ENCODE measurements at places on chromosomes 5 and 9.

DNA sequence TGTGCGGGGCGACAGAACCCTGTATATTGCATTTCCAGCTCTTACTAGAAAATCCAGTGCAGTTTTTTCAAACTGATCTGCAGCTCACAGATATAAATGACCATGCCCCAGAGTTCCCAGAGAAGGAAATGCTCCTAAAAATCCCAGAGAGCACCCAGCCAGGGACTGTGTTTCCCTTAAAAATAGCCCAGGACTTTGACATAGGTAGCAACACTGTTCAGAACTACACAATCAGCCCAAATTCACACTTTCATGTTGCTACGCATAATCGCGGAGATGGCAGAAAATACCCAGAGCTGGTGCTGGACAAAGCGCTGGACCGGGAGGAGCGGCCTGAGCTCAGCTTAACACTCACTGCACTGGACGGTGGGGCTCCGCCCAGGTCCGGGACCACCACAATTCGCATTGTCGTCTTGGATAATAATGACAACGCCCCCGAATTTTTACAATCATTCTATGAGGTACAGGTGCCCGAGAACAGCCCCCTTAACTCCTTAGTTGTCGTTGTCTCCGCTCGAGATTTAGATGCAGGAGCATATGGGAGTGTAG lies 786 bp downstream of the PCDHB5 start:
- DNase-seq = no peak

DNA sequence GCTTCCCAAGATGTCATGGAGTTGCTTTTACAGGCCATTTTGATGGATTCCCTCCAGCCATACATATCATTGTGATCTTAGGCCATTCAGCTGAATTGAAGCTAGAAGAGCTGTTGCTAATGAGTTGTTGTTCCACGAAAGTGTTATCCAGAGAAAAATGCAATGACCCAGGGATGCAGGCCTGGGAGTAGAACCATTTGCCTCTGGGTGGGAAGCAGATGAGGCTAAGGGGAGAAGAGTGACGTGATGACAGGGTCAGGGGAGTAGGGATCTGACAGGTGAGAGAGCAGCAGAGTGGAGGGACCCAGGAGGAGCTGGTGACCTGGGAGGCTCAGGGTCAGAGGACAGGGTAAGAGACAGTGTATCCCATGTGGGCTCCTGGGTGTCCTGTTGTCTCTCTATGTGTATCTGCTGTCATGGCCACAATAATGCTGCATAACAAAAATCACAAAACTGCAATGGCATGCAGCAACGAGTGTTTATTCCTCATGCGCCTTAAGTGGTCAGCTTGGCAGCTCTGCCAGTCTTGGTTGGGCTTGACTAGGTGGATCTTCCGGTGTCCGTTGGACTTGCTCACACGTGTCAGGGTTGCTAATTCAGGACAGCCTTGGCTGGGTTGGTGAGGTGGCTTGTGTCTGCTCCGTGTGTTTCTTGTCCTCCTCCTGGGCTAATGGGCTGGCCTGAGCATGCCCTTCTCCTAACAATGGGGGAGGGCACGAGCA lies 90.6 kb downstream of the LIFR start:
- no peak for DNase-seq

DNA sequence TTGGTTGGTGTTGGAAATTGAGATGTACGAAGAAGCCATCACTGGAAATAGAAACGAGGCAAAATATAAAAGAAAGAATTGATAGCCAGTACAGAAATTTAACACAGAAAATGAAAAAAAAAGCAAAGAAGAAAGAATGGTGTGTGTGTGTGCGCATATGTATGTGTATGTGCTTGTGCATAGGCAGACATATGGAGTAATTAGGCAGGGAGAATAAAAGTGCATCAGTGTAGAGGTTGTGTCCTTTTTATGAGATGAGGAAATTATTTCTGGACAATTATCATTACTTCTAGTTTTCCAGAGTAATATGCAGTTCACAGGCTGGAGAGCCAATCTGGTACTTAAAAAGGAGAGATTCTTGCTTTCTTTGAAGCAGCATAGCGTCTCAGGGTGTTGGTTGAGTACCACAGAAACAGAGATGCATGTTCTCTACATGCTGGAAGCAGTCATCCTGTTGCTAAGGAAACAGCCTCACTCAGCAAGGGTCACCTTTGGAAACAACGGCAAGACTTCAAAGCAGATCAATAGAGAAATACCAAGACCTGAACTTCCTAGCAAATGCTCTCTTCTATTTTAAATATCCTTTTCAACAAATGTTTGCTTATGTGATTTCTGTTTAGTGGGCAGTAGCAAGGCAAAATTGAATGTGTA lies 172.7 kb downstream of the TAF11L14 start:
- DNase-seq = no peak

DNA sequence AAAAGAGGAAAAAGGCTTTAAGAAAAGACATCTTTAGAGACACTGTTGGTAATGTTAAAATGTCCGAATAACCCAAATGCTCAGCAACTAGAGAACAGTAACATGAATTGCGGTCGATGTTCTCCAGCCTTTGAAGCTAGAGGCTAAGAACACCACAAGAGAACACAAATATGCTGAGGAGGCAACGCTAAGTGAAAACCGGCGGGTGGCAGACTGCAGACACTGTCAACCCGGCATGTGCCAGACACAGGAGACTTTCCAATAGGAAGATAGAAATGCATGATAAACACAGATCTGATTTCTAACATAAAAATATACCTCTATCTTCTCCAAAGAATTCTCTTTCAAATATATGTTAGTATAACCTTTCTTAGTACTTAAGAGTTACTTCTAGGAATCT lies 18.4 kb upstream of the DDX41 start:
- no peak for DNase-seq

- DNase-seq = no peak
Measured at GRCh38 chr5:102762562-102763227, 7.6 kb downstream of the PAM start.

GRCh38 chr5:133228316-133228715 lies 176.5 kb downstream of the HSPA4 start:
- no peak for DNase-seq

DNA sequence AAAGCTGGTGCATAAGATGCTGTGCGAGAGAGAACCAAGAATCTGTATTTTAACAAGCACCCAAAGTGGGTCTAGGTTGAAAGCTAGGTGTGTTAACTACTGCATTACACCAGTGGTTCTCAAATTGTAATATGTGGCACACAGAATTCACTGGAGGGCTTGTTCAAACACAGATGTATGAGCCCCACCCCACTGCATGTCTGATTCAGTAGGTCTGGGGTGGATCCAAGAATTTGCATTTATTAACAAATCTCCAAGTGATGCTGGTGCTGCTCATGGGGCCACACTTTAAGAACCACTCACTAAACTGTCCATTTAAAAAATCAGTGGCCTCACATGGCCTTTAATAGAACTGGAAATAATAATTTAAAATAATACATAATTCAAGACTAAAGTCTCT lies 40.4 kb downstream of the LPAR1 start:
- DNase-seq = no peak

- DNase-seq = no peak
Measured at GRCh38 chr9:96604004-96604319, 15.7 kb downstream of the CDC14B start.

GRCh38 chr5:143664623-143665022 lies 147.3 kb upstream of the HMHB1 start:
- no peak for DNase-seq

- DNase-seq = no peak
Measured at GRCh38 chr5:2817031-2817603, 65.6 kb upstream of the IRX2 start.

GRCh38 chr9:131892902-131893500 lies 153.1 kb upstream of the RAPGEF1 start:
- DNase-seq = no peak

DNA sequence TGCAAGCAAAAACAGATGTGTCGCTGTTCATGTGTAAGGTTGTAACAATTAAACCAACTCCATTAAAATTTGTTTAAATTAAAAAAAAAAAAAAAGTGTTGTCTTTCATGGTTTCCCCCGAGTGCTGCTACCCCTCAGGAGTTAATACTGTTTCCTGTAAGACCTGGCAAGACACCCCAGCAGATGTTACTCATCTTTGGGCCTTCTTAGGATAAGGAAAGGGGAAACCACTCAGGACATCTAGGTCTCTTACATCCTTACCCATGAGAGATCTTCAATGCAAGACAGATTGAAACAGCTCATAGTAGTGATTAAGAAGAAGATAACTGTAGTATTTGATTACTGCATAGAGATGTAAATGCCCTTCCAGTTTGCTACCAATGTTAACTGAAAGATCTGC lies 33.5 kb upstream of the F2R start:
- DNase-seq = no peak

DNA sequence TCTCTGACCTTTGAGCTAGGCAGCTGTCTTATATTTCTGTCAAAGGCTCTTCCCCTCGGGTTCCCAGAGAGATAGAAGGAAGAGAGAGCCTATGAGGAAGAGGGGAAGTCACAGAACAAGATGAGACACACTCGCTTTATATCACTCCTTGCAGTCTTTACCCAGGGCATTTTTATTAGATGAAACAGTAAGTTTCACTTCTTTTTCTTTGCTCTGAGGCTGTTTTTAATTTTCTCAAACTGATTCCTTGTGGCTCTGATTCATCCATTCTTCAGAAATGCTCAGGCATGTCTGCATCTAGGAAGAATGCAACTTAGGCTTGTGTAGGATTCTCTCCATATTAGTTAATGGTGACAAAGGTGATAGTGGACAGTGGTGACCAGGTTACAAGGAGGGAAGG lies 132.9 kb upstream of the CHD1 start:
- DNase-seq = no peak

DNA sequence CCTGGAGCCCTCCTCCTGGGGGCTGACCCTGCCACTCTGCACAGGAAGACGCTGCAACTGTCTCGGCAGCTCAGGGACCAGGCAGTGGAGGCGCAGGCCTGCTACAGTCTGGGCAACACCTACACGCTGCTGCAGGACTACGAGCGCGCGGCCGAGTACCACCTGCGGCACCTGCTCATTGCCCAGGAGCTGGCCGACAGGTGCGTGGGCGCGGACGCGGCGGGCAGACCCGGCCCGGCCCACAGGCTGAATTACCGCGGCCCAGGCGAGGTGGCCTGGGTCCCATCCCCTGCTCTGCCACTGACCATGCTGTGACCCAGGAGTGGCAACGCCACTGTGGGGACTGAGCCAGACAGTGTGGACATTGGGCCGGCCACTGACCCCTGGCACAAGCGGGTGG lies 11.2 kb downstream of the GPSM1 start:
- DNase-seq = no peak

DNA sequence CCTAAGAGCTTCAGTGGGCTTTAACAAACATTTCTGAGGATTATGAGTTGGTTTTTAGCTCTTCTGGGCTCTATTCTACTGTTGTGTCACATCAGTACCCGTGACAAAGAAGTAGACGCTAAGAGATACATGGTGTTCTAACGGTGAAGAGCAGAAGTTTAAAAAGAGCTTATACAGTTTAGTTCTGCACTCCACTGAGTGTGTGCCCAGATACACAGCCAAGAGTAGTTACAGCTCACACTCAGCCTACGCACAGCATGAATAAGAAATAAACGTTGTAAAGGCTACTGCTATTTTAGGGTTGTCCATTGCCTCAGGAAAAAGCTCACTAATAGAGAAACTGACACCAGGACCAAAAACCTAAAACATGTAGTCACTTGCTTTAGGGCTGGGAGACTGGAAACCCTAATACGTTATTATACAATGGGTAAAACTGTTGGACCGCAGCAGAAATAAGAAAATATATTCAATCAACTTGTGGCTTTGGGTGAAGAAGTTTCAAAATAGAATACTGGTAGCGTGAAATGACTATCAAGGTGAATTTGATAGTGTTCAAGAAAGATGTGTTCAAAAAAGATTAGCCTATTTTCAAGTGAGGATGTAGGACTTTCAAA lies 34.7 kb downstream of the PSIP1 start:
- no peak for DNase-seq
